ENCODE measurements at places on chromosomes 2 and 18. TPM values are rescaled to one million over a fixed set of nuclear protein-coding genes. Genes with fewer than 3 reads are reported as not detected.

DNA sequence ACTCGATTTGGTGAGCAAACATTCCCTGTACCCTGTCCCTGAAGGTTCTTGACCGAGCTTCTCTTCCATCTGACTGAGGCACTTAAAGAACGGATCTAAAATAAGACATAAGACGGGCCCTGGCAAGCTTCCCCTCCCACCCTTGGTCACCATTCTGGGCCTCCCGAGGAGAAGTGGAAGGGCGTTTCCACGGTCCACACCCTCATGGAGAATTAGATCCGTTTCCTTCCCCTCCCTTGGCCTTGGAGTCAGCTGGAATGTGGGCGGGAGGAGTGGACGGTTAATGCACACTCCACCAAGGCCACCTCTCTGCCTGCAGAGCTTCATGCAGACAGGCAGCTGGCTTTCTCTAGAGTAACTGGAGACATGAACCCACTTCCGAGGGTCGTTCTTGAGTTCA, 257.3 kb upstream of the APCDD1 start:
- no peaks in the 10 kb centered on the region for H3K36me3 ChIP-seq
- H3K4me3 ChIP-seq: no peak overlapping the region
- DNase-seq: no peak
- no peak overlapping the region for H3K27ac ChIP-seq

The TMEM87B gene
- total RNA-seq: 12.0 TPM

DNA sequence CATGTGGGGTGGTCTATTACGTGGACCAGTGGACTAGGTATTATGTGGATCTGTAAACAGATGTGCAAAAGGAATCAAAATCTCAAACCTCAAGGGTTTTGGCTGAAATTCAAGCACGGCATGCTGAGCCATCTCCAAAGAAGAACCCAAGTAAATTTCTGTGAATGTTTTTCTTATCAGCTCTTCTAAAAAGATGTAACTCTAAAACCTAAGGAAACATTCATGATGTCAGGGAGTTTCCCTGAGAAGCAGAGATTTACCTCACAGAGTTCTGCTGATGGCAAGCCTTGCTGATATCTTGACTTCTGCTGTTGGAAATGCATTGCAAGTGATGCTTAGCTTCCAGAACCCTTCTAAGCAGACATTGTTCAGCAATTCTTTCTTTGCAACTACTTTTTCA, 21.6 kb downstream of the DSG4 start:
- DNase-seq: no peak
- peaks cover 2% of the 10 kb centered on the region for H3K27me3 ChIP-seq
- H3K36me3 ChIP-seq: no peaks in the 10 kb centered on the region
- H3K4me1 ChIP-seq: no peaks in the 10 kb centered on the region

GRCh38 chr2:10466801-10467200, 18.7 kb upstream of the ODC1 start:
- H3K4me3 ChIP-seq: no peak overlapping the region
- DNase-seq: no peak
- no peaks in the 10 kb centered on the region for H3K36me3 ChIP-seq
- H3K27ac ChIP-seq: no peak overlapping the region

DNA sequence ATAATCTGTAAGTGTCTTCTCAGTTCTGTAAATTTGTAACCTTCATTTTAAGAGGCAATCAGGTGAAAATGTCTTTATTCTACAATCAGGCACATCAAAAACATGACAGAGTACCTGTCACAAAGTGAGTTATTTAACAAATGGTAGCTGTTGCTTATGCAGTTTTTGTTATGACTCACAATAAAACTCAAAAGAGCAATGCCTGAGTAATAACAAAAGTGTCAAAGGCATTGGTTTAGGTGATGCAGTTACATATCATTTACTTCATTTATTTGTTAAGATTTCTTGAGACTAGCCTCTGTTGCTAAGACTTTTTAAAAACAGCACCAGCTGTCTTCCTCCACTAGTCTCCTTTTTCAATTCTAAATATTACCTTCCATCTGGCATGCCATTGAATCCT, 177.8 kb downstream of the KIAA1328 start:
- peaks cover 31% of the 10 kb centered on the region for H3K36me3 ChIP-seq
- no peak overlapping the region for H3K4me3 ChIP-seq
- H3K27me3 ChIP-seq: no peaks in the 10 kb centered on the region
- DNase-seq: no peak

DNA sequence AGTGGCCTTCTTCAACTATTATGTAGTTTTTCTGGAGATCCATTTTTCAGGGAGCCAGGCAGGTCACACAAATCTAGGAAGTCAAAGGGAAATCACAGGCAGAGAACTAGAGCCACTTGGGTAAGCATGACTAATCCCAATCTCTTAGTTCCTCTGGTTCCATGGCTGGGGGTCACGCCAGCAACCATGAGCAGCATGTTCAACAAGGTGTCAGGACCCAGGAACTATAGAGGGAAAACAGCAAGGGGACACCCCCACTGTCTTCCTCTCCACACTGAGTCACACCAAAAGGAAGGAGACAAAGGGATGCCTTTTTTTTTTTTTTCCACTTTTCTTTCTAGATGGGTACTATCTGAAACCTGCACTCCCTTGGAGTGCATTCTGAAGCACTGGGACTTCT, 250.9 kb downstream of the OTX1 start:
- H3K27me3 ChIP-seq: no peaks in the 10 kb centered on the region
- H3K36me3 ChIP-seq: peaks cover 43% of the 10 kb centered on the region
- no peak overlapping the region for H3K27ac ChIP-seq
- DNase-seq: peak; percentile 9
- H3K4me3 ChIP-seq: no peak overlapping the region

GRCh38 chr2:85222792-85223191, 89.6 kb downstream of the TCF7L1 start:
- no peak for DNase-seq
- H3K4me1 ChIP-seq: no peaks in the 10 kb centered on the region
- H3K4me3 ChIP-seq: no peak overlapping the region
- H3K27ac ChIP-seq: no peak overlapping the region

All from activated naive CD4-positive, alpha-beta T cell treated with anti-CD3 and anti-CD28 coated beads for 36 hours (primary cell).